ENCODE measurements at places on chromosomes 11 and 22.

DNA sequence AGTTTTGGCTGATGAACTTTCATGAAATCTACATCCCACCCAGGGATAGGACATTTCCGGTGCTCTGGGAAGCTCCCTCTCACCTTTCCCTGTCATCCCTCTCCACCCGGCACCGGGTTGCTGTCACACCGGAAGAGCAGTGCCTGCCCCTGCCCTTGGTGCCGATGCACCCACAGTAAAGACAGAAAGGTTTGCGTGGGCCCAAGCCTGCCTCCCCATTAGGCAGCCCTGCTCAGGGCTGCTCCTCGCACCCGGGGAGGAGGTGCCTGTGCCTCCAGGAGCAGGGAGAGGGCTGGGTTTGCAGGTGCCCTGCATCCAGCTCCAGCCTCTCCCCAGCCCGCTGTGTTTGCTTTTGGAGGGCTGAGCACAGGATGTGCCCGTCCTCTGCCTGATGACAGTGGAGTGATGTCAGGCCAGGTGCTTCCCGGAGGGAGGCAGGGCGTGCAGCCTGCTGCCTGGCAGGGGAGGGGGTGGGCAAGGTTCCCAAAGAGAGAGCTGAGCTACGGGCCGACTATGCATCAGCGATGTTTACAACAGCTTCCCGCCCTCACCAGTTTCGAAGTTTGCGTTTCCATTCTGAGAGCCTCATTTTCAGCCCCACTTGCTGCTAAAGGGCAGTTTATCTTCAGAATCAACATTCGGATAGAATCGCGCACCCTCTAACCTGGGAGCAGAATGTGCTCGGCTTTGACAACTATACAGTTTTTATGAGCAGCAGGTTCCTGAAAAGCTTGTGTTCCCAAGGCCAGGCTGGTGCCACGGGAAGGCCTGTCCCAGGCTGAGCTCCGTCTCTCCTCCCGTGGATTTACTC, 83.2 kb upstream of the CLDN5 start:
- DNase-seq, result no peak

DNA sequence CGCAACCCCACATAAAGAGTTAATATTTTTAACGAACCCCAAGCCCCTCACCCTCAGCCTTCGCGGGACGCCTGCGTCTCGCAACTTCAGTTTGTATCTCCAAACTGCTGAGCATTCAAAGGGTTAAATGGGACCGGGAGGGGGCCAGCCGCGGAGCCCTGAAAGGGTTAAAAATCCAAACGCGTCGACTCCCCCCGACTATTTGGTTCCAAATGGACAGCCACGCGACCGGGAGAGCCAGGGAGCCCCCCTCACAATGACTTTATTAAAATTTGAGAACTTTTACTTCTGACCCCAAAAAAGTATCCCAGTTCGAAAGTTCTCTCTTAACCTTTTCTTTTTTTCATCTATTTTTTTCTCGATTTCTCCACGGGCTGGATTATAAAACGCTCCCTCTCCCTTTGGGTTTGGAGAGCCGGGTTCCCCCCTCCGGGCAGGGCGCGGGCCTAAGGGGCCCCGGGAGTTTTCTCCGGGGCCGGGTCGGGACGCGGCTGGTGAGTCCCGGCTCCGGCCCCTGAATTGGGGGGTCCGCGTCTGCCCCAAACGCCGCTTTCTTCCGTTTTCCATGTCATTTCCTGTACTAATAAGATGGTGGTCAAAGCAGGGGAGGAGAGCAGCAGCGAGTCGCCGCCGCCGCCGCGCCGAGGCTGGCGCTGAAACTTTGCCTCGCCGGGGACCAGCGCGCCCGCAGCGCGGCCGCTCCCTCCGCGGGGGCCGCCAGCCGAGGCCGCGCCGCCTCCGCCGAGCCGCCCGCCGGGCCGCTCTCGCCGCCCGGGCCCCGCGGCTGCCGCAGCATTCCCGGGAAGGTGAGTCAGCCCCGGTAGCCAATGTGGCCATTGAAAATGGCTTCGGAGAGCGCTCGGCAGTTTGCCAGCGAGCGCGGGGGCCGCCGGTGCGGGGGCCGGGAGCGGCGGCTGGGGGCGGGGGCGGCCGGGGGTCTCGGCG, at the start of gene PRDM11:
Gene PRDM11 (plus strand): TSS at position 568 of the 945 bp plus-strand sequence. CDS start 35,128 bp downstream, outside the sequence.
- peak; percentile 16 for DNase-seq

DNA sequence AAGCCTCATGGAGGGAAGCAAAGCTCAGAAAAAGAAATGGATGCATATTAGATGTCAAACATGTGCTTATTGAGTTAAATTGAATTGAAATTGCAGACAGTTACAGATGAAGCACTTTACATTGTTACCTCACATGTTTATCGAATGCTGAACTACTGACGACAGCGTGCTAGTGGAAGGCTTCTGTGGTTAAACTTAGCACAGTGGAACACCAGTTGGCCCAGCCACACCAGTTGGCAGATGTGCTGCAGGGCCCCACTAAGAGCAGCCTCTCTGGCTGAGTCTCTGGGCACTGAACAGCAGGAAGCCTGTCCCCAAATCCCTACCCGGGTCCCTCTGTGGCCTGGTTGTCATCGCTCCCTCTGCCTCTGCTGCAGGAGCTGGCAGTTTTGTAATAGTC, 242.1 kb downstream of the NTM start:
- DNase-seq, result no peak

GRCh38 chr22:47796128-47796908, 1033.9 kb downstream of the TBC1D22A start:
- no peak for DNase-seq

- DNase-seq, result peak; percentile 24
Observed at GRCh38 chr11:2186669-2187279, 15.2 kb upstream of the TH start.

DNA sequence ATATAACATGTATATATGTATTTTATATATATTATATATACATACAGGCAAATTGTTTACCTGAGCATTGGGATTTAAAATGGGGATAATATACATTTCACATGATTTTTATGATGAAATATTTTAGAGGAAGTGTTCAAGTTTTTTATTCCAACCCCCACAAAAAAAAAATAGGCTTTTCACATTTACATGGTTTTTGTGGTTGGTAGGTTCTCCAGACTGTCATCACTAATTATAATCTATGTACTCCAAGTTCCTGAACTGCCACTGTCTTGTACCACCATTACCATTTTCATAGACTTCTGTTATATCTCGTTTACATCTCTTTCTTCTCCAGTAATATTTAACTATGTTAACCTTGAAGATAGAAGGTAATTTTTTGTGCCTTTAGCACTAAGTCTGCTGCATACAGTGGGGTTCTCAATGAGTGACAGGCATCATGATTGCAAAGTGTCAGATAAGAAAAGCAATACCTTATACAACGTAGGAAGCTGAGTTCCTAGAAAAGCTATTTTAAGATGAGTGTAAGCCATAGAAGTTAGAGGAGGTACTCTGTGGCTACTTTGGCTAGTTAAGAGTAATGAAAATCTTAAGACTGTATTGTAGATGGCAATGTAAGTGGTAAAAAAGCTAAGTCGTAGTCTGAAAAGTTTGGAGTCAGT, 5.2 kb downstream of the TMEM126A start:
- DNase-seq, result no peak

GRCh38 chr11:61890529-61891330, 615 bp downstream of the FADS3 start:
- no peak for DNase-seq

- DNase-seq, result no peak
Observed at GRCh38 chr11:38169286-38169685, 1571.2 kb upstream of the RAG2 start.

- no peak for DNase-seq
Observed at GRCh38 chr11:107751082-107751481, 39.2 kb upstream of the SLN start.

DNA sequence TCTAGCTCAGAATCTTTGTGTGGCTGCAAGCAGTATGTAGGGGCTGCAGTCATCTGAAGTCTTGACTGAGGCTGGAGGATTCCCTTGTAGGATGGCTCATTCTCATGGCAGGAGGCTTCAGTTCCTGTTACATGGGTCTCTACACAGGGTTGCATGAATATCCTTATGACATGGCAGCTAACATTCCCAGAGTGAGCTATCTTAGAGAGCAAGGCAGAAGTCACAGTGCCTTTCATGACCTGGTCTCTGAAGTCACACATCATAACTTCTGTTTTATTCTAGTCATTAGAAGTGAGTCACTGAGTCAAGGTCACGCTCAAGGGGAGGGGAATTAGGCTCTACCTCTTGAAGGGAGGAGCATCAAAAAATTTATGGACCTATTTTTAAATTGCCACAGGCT, 10.3 kb upstream of the SPON1 start:
- DNase-seq, result no peak

DNA sequence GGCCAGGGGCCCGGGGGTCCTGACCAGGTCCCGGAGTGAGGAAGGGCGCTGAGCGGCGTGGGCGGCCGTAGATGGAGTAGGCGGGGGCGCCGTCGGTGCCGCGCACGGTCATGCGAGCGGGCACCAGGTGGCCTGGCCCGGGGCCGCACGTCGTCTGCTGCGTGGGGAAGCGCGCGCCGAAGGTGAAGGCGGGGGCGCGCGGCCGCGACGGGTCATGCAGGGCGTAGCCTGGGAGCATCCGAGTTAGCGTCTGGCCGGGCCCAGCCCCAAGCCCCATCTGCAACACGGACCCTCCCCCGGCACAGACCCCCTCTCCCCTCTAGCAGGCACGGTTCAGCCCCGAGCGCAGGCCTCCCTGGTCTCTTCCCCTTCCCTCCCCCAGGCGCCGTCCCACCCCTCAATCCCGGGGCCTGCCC, 1.7 kb upstream of the TYMP start:
- no peak for DNase-seq

DNA sequence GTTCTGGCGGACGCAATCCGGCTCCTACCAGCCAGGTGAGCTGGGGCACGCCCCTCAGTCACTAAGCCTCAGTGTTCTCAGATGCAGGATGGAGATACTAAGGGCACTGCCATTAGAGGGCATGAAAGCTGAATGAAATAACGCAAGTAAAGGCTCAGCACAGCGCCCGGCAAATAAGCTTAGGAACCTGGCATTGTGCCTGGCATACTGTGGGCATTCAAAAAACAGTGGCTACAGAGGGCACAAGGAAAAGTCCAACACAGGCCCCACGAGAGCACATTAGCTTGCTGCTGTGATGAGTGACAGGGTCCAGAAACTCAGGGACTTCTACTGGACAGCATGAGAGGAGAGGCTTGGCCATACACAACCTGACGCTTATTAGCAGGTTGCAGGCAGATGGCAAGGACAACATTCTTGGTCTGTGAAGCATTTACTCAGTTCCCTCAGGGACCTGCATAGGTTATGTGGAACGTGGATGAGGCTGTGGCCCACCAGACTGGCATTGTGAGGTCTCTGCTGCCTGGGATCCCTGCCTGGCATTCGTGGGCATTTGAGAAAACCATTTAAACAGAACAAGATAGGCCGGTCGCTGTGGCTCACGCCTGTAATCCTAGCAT, 12.2 kb downstream of the TXN2 start:
- DNase-seq, result no peak

DNA sequence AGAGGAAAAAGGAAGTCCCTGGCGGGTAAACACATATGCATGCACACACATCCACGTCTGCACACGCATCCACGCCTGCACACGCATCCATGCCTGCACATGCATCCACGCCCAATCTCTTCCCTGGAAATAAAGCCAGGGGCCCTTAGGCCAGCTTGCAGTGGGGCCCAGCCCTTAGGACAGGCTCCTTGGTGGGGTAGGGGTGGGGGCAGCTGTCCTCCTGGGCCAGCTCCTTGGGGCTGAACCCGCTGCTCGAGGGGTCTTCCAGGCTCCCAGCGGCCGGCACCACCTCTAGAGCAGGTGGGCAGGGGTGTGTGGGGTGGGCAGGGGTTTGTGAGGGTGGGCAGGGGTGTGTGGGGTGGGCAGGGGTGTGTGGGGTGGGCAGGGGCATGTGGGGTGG, 1.9 kb downstream of the C11orf21 start:
- DNase-seq, result no peak

DNA sequence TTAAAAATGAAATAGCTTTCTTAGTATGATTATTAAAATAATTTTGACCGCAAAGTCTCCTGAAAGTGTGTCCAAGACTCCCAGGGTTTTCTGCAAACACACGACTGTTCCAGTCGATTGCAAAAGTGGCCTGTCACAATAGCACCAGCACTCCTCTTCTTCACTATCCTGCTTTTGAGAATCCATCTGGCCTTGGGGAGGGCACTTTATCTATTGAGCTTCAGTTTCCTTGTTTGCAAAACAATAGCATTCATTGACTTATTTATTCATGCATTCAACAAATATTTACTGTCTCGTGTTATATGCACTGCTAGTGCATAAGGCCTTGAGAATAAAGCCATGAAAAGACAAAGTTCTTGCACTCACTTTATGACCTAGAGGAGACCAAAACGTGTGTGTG, 96.2 kb upstream of the NTM start:
- no peak for DNase-seq

- DNase-seq, result no peak
Observed at GRCh38 chr11:73838443-73839122, 38.1 kb downstream of the COA4 start.

DNA sequence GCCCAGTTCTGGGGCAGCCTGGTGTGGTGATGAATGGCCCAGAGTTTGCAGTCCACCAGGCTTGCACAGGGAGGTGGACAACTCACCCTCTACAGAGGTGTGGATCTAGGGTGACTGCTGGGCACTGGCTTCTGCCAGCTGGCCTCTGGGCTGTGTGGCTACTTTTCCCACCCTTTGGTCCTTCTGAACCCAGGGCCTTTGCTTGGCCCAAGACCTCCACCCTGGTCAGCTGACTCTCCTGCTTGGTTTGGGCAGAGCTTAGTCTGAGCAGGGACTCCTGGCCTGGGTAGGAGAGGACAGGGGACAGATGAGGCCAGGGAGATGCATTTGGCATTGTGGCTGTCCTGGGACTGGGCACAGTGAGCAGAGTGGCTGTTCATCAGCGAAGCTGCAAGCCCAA, 83.0 kb upstream of the SHANK2 start:
- no peak for DNase-seq

- DNase-seq, result no peak
Observed at GRCh38 chr11:63905179-63905578, 11.8 kb downstream of the RCOR2 start.

DNA sequence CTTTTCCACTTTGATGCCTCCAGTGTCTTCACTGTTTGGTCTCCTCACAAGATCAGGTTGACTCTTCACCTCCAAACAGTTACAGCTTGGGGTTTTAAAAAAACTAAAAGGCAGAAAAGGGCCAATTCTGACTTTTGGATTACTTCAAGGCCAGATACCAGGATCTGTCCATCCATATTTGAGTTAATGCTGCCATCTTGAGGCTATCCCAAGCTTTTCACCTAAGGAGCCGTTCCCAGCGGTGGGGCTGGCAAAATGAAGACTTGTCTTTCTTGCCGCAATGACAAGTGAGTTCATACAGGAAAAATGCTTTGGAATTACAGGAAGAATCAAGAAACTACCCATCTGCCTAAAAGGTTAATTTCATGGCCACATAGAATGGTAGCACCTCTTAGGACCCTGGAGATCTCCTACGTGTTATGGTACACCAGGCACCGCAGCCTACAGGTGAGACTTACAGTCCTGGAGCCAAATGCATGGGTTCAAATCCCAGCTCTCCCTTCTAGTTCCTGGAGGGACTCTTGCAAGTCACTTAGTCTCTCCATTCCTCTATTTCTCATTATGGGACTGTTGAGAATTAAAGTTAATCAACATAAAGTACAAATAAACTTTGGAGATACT, 6.0 kb upstream of the OR5B21 start:
- DNase-seq, result no peak

DNA sequence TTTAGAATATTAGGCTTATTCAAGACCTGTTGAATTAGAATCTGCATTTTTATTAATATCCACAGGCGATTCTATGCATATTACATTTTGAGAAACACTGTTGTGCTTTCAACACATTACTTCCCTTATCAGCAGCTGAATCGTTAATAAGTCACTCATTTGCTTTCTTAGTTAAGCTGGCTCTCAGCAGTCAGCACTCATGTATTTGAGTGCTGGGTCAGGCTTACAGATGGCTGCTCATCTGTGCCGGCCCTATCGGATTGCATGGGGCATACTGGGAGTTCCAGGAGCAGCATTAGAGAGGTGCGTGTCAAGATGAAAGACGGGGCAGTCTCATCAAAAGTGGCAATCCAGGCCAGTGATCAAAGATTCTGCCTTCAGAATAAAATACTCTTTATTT, 10.8 kb upstream of the OR51L1 start:
- no peak for DNase-seq

Data from stimulated activated CD8-positive, alpha-beta memory T cell treated with anti-CD3 and anti-CD28 coated beads, Interleukin-2, amount 100 ng/mL, for 1 hour (primary cell).